ENCODE measurements at places on chromosomes 2 and 18. TPM values are rescaled to one million over a fixed set of nuclear protein-coding genes. Genes with fewer than 3 reads are reported as not detected.

KCNJ3 gene
- total RNA-seq, result not detected

SPP2 gene
- not detected for total RNA-seq

GPR39 gene
- total RNA-seq, result not detected

DARS1 gene
- 183 TPM for total RNA-seq

FARSB gene
- 49.8 TPM for total RNA-seq

REG3A gene
- total RNA-seq, result not detected

- DNase-seq, result no peak
- no peak overlapping the region for H3K27ac ChIP-seq
- peaks cover 9% of the 10 kb centered on the region for H3K4me1 ChIP-seq
- no peak overlapping the region for H3K4me3 ChIP-seq
- no peaks in the 10 kb centered on the region for H3K36me3 ChIP-seq
These were observed 930.7 kb upstream of the CELF4 start for GRCh38 chr18:38496222-38496793.

GRCh38 chr18:48729404-48729803 lies 190.6 kb downstream of the CTIF start:
- no peaks in the 10 kb centered on the region for H3K36me3 ChIP-seq
- H3K4me3 ChIP-seq, result no peak overlapping the region
- no peaks in the 10 kb centered on the region for H3K27me3 ChIP-seq
- no peak for DNase-seq
- peaks cover 17% of the 10 kb centered on the region for H3K4me1 ChIP-seq

DNA sequence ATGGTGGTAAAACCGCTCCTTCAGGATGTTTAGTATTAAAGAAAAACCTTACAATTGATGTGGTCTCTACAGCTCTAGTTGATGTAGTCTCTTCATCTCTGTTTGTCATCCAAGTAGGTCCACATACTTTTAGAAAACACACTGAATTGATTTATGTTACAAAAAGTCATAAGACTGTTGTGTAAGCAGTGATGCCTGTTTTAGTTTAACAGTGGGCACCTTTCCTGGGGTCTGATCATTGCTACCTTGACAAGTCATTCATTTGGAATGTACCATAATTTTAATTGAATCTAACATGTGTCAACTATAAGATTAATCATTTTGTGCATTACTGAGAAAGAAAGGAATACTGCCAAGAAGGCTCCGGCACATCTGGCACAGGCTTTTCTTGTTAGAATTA lies 34.3 kb downstream of the GIGYF2 start:
- no peaks in the 10 kb centered on the region for H3K27me3 ChIP-seq
- H3K36me3 ChIP-seq, result peaks cover 44% of the 10 kb centered on the region
- no peak overlapping the region for H3K27ac ChIP-seq

DNA sequence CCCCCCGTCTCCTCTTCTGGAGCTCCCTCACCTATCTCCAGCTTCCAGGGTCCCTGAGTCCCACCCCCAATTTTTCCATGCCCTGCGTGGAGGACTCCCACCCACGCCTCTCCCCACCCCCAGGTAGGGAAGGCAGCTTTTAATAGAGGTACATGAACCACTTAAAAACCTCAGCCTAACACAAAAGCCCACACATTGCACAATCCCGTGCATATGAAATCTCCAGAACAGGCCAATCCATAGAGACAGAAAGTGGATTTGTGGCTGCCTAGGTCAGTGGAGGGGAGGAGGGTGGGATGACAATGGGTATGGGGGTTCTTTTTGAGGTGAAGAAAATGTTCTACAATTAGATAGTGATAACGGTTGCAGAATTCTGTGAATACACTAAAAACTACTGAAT lies 145.6 kb downstream of the CABLES1 start:
- DNase-seq, result no peak
- peaks cover 28% of the 10 kb centered on the region for H3K4me1 ChIP-seq
- H3K27me3 ChIP-seq, result no peaks in the 10 kb centered on the region
- H3K4me3 ChIP-seq, result no peak overlapping the region
